Caki2 (cell line): ENCODE measurements at places on chromosomes 3 and 15.

- no peak for DNase-seq
Measured at GRCh38 chr15:65690173-65690572, 68.4 kb downstream of the SLC24A1 start.

DNA sequence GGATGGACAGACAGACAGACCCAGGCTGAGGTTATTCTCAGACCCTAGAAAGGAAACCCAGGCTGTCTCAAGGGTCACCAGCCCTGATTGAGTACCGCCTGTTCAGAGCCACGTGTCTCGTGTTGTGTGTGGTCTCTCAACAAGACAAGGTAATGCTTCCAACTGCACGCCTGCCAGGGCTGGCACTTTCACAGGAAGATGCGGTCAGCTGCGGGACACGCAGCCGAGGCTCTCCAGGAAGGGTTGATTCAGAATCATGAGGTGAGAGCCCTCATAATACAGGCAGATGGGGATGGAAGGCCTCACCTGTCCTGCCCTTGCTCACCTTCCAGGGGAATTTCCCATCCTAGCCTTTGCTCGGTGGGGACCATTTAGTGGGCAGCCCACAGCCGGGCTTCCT is 81.4 kb downstream of the TOP2B start:
- no peak for DNase-seq

DNA sequence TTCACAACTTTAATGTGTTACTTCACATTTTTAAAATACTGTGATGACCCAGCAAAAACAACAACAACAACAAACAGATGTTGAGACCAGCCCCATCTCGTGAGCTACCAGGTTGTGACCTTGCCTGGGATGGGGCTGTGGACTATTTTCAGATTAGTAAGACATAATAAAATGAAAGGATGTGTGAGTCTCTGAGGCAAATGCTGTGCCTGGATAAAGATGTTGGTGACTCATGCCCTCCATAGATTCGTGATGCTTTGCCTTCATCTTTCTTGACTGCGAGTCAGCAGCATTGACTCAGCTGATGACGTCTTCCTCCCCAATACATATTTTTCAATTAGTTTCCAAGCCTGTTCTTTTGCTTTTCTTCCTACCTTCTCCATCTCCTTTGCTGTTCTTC is 453.0 kb upstream of the CFAP20DC start:
- DNase-seq: no peak

DNA sequence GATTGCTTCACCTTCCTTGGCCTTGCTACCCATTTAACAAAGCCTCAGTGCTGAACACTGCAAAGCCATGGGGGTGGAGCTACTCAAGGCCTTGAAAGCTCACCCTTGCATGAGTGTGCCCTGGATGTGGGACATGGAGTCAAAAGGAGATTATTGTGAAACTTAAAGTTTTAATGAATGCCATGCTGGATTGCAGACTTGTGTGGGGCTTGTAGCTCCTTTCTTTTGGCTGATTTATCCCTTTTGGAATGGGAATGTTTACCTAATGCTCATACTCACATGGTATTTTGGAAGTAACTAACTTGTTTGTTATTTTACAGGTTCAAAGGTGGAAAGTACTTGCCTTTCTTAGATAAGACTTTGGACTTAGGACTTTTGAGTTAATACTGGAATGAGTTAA is 538.5 kb upstream of the NECTIN3 start:
- DNase-seq: no peak

GRCh38 chr3:133211449-133211848 is 173.3 kb downstream of the TMEM108 start:
- no peak for DNase-seq

- DNase-seq: no peak
Measured at GRCh38 chr15:56236197-56236596, 7.5 kb downstream of the RFX7 start.

DNA sequence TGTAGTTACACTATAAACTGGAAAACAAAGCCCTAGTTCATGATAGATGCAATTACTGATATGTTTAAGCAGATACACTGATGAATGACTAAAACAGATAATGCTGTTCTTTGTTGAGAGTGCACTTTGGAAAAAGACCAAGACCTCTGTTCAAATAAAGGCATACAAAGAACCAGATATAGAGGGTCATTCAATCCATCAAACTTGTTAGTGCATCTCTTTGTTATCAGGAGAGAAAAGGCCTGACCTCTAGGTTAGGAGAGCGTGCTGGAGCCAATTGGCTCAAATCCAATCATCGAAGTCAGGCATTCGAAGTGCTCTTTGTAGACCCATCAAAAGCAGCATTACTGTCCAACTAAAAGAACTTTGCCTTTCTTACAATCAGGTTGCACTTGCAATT is 124.2 kb downstream of the TFG start:
- no peak for DNase-seq

DNA sequence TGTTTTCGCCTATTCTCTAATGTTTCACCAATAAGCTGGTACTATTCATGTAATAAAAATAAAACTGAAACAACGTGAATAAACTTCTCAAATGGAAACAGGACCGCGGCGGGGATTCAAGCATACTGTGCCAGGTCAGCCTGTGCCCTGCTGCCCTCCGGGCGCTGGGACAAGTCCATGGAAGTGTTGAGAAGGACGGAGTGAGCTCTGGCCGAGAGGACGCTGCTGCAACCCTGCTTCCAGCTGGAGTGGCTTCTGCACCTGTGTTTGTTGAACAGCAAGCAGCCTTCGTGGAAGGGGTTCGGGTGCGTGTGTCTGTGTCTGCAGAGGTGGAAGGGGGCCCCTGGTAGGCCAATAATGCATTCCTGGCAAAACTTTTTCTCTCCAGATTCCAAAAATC is 50.0 kb upstream of the PCSK6 start:
- DNase-seq: no peak

DNA sequence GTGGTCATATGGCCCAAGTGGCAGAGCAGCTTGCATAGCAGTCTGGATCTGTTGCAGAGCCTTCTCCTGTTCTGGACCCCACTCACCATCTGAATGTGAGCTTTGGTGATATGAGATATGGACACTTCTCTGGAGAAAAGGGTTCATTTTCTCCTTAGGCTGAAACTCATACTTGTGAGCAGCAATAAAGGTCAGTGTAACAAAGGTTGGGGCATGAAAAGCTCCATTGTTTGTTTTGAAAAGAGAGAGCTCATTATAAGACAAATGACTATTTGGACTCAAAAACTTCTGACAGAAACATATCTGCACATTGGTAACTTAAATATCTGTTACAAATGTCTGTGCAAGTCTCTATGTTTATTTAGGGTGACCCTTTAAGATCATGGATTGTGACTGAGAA is 517.3 kb downstream of the MFSD1 start:
- no peak for DNase-seq

DNA sequence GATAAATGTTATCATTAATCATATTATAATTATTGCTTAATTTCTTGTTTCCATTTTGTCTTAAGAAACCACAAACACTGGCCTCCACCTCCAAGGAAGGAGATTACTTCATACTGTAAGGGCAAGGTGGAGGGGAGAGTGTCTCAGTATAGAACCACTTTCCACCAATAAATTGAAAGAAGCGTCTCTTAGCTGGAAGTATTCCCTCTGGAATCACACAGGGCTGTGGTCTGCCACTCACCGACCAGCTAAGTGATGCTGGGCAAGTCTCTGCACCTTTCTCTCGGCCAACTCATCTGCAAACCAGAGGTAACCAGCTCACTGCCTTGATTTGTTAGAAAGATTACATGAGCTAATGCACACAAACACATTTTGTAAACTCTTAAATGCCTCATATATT is 63.1 kb downstream of the EIF4E3 start:
- no peak for DNase-seq

DNA sequence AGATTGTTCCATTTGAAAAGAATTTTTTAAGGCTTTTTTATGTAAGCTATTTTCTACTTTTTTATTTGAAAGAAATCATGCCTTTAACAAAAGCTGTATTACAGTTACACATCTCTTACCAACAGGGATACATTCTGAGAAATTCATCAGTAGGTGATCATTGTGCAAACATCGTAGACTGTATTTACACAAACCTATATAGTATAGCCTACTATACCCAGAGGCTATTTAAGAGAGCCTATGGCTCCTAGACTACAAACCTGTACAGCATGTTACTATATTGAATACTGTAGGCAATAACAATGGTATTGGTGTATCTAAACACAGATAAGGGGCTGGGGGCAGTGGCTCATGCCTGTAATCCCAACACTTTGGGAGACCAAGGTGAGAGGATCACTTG is 43.1 kb downstream of the PEAK1 start:
- DNase-seq: no peak

DNA sequence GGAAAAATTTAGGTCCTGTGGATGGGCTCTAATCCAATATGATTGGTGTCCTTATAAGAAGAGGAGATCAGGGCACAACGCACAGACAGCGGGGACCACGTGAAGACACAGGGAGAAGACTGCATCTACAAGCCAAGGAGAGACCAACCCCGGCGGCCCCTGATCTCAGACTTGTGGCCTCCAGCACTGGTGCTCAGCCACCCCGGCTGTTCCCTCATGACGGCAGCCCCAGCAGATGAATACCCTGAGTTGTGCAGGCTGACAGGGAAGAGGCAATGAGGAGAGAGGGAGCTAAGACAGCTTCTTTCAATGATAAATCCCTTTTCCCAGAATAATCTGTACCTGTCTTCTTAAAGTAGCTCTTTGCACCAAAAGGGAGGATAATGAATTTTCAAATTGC is 33.3 kb upstream of the CGNL1 start:
- DNase-seq: no peak

DNA sequence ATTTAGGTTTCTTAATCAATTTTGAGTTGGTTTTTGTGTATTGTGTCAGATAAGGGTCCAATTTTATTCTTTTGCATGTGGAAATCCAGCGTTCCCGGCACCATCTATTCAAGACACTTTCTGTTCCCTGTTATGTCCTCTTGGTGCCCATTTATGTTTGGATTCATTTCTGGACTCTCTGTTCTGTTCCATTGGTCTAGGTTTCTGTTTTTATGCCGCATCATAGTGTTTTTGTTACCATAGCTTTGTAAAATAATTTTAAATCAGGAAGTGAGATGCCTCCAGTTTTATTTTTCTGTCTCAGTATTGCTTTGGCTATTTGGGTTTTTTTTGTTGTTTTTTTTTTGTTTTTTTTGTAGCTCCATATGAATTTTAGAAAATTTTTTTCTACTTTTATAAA is 97.1 kb downstream of the LRRC28 start:
- no peak for DNase-seq

GRCh38 chr15:99955532-99955931 is 222.3 kb upstream of the LYSMD4 start:
- no peak for DNase-seq

GRCh38 chr3:195012571-195012970 is 258.4 kb downstream of the XXYLT1 start:
- no peak for DNase-seq

GRCh38 chr15:63922261-63922904 is 88.6 kb upstream of the HERC1 start:
- DNase-seq: no peak
